ENCODE measurements at places on chromosomes 4 and X.

DNA sequence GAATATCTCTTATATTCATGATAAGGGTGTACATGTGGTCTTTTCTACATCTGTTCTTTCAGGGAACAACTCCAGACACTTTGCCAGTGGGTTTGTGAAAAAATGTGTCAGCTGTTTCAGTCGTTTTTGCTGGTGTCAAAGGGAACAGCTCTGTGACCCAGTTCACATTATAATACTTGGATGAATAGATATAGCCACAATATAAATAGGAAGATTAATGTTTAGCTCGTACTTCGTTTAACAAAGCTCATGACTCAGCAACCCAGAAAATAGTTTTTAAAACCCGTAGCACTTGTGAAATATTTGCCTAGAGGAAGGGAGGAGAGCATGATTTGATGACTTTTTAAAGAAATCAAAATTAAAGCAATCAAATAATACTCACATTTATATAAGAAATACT lies 7.9 kb downstream of the LIAS start:
- no peak for DNase-seq

GRCh38 chrX:138748480-138748879 lies 37.0 kb upstream of the FGF13 start:
- no peak for DNase-seq

DNA sequence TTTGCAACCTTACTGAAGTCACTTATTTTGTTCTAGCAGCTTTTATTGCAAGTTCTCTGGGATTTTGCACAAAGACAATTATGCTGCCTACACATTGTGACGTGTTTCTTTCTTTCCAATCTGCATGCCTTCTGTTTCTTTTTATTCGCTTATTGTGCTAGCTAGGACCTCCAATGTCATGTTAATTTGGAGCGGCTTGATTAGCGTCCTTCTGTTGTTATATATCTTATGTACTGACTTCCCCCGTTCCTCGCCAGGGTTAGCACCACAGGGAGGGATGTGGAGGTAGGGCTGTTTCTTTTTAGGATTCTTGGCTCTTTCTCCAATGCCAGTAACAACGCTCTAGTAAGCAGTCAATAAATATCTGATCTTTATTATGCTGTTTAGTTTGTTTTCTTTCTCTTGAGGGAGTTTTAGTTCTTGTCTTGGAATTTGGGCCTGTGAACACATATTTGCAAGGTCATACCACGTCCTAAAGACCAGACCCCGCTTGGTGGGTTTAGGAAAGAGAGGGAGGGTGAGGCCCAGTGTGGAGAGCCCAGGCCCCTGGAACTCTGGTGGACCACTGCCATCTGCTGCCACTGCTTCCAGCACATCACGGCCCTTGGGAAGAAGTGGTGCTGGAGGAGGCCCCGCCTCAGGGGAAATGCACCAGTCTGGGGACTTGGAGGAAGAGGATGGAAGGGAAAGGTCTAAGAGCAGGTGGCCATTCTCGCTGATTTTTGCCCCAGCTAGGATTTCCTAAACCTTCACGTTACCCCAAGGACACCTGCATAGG lies 129.1 kb downstream of the TRIML1 start:
- no peak for DNase-seq

- DNase-seq: no peak
Measured at GRCh38 chr4:122764821-122765215, 32.3 kb downstream of the BBS12 start.

GRCh38 chrX:77740376-77740905 lies 45.6 kb downstream of the ATRX start:
- no peak for DNase-seq

- no peak for DNase-seq
Measured at GRCh38 chrX:18360867-18361266, 6.4 kb upstream of the SCML2 start.

Measured in omental fat pad (tissue), 4 donors.